ENCODE measurements at places on chromosomes 1 and 21.

DNA sequence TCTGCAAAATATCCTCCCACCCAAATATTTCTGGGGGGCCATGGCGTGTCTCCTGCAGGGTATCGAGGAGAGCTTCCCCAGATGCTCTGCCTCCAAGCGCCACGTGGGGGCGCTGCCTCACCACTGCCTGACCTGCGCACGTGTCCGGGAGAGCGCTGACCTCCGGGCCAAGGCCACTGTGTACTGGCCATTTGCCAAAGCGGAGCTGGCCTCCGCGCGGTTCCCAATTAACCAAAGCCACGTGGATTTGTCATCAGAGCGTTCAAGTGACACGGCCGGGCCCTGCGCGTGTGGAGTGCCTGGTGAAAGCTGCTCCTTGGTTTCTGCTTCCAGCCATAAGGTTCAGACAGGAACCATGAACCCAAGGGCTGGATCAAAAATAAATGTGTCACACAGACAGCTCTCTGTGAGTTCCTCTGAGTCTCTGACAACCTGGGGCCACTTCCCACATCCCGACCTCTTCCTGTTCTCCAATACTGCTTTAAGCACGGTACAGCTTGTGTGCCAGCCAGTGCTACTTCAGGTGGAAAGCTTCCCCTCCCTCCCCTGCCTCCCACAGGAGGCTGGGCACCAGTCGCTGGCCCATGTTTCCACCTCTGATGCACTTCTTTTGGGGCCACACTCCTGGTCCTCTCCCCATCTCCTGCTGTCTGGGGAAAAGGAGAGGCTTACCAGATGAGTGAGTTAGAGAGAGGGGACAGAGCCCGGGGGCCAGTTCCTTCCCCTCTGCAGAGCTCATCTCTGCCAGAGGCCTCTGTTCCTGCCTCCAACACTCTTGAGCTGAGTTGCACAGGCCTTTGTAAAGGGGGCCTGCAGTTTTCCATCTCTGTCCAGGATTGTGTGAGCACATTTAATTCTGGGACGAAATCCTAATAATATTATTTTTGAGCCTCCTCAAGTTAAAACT lies 26.1 kb downstream of the ZP4 start:
- no peak for DNase-seq

GRCh38 chr1:187001198-187001889 lies 172.6 kb downstream of the PLA2G4A start:
- DNase-seq: no peak

- DNase-seq: no peak
Observed at GRCh38 chr1:108609483-108610049, 49.7 kb downstream of the EEIG2 start.

DNA sequence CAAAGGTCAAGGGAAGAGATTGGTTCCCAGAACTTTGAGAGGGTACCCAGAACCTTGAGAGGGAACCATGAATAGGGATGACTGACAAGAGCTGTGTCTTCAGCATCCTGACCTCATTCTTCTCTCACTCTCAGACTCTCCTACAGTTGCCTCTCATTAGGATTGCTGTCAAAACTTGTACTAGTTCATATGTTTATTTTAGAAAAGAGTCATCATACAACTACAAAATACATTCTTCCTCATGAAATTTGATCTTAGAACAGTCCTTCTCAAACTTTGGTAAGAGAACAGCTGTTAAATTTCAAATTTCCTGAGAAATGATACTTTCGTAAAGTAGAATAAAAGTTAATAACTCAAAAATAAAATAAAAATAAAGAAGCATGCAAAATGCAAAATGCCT lies 161.4 kb upstream of the ZRANB2 start:
- DNase-seq: no peak
